ENCODE measurements at places on chromosomes 6 and 20. TPM values are rescaled to one million over a fixed set of nuclear protein-coding genes. Genes with fewer than 3 reads are reported as not detected.

Gene PPP1R14C
- total RNA-seq = not detected

Gene ASIP
- 0.46 TPM for total RNA-seq

Gene MCCD1
- total RNA-seq = not detected

Gene SLC22A16
- total RNA-seq = not detected

Gene HFE
- 12.9 TPM for total RNA-seq

Gene RFX6
- not detected for total RNA-seq

Gene OR2J3
- total RNA-seq = not detected

GRCh38 chr6:137084090-137084489 is 39.3 kb upstream of the IL20RA start:
- DNase-seq = no peak

GRCh38 chr6:52548353-52548713 is 28.5 kb downstream of the TRAM2 start:
- no peak for DNase-seq

- DNase-seq = no peak
Observed at GRCh38 chr20:60107621-60108390, 149.6 kb downstream of the CDH26 start.

DNA sequence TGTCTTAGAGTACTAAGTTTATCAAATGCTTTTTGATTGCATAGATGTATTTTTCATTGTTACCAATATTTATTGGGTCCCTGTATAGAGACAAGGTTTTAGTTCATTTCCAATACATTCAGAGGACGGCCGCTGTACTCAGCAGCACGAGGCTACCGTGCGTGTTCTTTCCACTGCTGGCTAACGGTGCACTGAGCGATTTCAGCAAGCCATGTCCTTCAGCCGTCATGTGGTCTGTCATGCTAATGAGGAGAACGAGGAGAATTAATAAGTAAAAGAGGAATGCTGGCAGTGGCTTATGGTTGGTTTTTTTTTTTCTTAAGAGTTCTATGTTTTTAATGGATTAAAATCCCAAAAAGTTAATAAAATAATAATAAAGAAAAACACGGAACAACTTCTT is 253.6 kb downstream of the ARID1B start:
- peak; percentile 72 for DNase-seq

DNA sequence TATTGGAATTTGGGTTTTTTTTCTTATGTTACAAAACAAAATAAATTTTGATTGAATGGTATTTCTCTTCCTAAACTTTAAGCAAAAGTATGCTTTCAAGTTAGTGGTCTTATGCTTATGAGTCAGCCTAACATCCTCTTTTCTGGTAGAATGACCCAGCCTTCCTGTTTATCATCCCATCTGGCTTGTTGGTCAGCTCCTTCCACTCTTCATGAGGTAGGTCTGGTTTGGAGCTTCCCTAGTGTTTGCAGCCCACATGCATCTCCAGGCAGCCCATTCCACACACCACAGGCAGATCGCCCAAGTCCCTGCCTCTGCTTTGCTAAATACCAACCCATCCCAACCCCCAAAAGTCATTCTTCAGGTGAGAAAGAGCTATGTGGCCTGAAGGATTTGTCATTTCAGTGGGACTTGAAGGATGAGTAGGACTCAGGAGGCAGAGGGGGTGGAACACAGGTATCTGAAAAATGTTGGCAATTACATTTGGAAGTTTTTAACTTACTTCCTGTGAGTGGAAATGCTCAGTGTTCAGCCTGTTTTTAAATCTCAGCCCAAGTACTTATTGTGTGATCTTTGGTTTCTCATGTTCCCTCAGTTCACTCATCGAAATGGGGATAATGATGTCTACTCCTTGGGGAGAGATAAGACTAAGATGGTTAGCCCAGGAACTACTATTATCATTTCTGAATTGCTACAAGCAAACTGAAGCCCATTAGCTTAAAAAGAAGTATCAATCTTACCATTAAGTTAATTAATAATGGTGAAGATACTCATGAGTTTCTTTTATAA is 294.0 kb downstream of the ADGB start:
- no peak for DNase-seq

DNA sequence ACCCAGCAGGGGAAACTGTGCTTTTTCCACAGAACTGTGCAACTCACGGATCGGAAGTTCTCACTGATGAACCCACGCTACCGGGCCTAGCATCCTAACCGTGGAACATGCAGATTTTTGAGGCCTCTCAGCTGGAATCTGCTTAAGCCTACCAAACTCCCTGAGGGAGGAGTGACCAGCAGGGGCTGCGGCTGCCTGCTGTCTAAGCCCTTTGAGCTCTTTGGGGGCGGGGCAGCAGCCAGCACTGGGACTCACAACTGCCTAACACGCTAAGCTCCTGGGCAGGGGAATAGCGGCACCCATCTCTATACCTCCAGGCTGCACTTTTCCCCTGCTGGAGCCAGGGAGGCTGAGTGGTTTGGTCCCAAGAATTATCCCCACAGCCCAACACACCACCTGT is 20.4 kb upstream of the METTL24 start:
- no peak for DNase-seq

DNA sequence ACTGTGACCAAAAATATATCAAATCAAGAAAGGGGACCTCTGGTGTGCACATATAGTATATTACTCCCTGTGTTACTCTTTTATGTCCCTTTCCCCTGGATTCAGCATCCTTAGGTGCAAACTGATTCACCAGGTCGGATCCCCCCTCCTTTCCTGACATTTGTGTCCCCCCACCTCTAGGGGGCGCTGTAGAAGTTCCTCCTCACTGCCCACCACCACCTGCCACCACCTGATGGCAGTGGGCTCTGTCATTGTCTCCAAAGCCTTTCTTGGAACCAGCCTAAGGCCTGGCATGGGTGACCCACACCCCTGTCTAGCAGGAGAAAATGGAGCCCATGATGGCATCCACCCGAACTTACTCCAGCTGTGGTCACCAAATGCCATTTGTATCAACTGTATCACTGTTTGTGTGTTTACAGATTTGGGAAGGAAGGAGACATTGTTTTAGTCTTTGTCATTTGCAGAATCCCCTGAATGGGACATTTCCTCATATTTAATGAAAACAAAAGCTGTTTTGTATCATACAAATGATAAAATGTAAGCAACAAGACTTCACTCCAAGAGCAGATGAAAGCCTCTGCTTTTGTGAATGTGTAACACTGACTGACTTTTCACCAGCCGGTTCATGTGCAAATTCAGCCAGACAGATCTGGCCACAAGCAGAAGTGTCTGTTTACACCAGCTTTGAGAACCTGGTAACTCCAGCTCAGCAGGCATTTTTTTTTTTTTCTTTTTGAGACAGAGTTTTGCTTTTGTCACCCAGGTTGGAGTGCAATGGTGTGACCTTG is 66.2 kb downstream of the ARMC2 start:
- no peak for DNase-seq

GRCh38 chr20:24034820-24035219 is 46.2 kb upstream of the GGTLC1 start:
- DNase-seq = no peak

- DNase-seq = no peak
Observed at GRCh38 chr6:83308833-83309232, 115.7 kb downstream of the RWDD2A start.

- DNase-seq = no peak
Observed at GRCh38 chr20:57581202-57582028, 20.5 kb downstream of the PCK1 start.

DNA sequence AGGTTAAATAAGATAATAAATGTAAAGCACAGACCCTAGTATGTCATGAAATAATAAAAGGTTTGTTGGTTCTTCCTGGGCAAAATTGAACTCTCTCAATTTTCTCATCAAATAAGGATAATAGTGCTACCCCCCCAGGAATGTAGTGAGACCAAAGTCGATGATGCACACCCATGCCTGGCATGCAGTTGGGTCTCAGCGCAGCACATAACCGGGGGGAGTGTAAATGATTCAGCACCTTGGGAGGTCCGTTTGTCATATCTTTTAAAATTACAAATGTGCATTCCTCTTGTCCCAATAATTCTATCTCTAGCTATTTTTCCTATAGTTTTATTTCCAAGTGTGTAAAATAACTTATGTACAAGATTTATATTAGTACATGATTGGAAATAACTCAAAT is 31.3 kb upstream of the CCDC167 start:
- no peak for DNase-seq

DNA sequence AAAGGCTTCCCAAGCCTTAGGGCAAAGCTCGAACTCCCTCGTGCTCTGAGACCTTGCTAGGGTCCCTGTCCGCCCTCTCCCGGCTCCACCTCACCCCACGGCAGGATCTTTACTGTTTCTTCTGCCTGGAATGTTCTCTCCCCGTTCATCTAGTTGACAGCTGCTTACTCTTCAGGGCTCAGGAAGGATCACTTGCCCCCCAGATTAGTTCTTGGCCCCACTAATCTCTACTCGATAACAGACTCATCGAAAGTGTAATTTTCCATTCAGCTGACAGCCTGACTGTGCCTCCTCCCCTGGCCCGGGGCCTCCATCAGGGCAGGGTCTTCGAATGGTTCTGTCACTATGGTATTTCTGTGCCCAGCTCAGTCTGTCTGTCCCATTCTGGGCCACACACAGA is 3.1 kb downstream of the MAP1LC3A start:
- DNase-seq = no peak

- DNase-seq = no peak
Observed at GRCh38 chr6:111027219-111027618, 45.4 kb downstream of the RPF2 start.

GRCh38 chr20:39039261-39039660 is 77.1 kb downstream of the DHX35 start:
- no peak for DNase-seq

- DNase-seq = no peak
Observed at GRCh38 chr20:41984031-41984430, 365.9 kb upstream of the CHD6 start.

DNA sequence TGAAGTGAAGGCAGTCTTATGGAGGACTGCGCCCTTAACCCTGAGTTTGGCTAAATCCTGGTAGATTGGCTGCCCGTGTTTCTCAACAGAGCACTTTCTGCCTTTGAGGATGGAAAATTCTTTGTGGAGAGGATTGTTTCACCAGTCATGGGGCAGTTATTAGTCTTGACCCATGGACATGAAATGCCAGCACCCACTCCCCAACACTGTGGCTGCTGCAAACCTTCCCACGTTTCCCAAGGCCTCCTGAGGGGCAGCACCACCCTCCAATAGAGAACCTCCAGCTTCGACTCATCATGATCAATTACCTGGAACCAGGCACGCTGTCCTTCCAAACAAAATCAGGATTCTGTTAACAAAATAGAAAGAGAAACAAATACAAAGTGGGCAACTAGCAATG is 117.8 kb downstream of the PXDC1 start:
- no peak for DNase-seq

DNA sequence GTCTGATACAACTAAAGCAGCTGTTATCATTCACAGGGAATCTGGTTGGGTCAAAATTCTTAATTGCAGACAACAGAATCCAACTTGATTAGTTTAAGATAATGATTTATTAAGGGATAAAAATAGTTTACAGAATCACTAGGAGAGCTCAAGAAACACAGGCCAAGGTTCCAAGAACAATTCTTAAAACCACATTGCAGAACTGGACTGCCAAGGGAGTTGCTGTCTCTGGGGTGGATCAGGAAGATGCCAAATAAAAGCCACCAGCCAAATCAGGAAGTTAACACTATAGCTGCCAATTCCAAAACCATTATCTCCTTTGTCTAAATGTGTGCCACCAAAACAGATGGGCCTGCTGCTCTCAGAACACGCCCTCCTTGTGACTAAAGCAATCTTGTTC is 53.7 kb downstream of the NUDT3 start:
- no peak for DNase-seq

GRCh38 chr6:75437421-75437891 is 56.1 kb downstream of the FILIP1 start:
- DNase-seq = no peak

All from adrenal gland (tissue), 19 donors.